H54 (cell line): ENCODE measurements at places on chromosomes 1 and 21.

GRCh38 chr1:41504114-41505035 is 19.9 kb upstream of the EDN2 start:
- peak; percentile 71 for DNase-seq

GRCh38 chr1:204931313-204931712 is 60.7 kb downstream of the NFASC start:
- DNase-seq, result no peak

GRCh38 chr1:145997016-145997717 is 788 bp upstream of the TXNIP start:
- no peak for DNase-seq

DNA sequence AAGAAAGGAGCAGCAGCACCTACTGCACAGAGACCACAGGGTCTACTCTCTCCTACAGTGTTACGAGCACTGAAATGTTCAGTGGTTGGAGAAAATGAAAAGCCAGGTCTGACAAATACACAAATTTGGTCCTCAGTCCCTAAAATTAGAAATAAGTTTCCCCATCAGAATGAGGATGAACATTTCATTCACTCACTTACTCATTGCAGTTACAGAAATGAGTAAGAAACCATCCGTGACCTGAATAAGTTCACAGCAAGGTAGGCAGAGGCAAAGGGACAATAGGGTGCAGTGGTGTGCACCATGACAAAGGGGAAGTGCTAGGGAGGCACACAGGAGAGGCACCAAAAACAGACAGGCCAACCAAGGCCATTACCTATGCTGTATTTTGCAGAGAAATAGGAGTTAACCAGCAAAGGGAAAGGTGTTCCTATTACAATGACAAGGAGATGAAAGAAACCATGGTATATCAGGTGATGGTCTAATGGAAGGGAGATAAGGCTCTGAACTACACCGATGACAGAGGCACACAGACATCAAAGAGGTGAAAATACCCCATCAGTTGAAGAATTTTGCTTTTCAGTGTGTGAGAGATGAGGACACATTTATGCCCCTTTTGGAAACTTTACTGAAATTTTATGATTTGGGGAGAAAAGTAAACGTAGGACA is 29.4 kb downstream of the VAV3 start:
- no peak for DNase-seq

DNA sequence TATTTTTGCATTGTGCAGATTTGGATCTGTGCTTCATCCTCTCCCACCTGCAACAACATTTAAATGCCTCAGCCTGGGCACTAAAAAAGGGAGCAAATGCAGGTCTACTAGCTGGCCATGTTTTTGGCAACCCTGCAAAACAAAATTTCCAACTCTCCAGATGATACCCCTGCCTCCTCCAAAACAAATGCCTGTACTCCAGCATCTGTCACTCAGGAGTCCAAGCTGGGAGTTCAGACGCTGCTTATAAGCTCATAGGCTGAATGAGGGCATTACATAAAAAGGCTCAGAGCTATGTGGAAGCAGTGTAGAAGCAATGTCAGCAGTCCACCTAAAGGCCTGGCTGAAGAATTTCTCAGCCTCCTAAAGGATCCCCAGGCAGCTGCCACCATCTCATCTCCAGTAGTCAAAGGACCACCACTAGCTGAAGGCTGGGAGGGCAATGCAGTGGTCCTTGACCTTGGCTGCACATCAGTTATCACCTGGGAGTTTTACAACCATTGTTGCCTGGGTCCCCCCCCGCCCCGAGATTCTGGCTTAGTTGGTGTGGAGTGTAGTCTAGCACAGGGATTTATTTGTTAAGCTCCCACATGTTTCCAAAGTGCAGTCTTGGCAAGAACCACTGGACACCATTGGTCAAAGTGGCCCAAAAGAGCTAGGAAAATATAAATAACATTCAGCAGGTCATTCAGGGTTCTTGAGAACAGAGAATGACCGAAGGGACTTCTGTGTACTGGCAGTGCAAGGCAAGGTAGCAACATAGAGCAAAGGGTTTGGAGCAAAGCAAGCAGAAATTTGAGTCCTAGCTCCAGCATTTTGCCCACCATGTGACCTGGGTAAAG is 57.2 kb downstream of the ITPKB start:
- DNase-seq, result no peak

DNA sequence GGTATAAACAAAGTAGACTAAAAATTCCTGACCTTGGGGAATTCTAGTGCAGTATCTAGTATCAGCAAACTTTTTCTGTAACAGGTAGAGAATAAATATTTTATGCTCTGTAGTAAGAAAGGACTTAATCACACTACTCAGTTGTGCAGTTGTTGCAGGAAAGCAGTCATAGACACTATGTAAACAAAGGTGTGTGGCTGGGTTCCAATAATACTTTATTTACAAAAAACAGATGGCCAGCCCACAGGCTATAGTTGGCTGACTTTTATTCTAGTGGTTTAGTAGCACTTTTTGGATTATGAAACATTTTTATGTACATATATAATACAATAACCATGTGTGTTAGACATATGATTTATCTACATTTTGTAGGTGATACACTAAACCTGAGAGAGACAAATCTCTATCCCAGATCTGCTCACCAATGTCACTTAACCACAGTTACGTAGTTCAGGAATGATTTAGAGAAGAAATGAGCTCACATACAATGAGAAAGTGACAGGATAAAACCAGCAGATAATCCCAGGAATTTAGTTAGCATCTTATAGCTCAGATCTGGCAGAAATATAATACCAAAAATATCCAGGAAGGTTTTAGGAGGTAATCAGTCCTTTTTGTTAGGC is 56.1 kb downstream of the MIER1 start:
- DNase-seq, result no peak

GRCh38 chr1:232012773-232013386 is 386.3 kb downstream of the DISC1 start:
- DNase-seq, result no peak

- no peak for DNase-seq
Observed at GRCh38 chr1:12184008-12184681, 17.4 kb downstream of the TNFRSF1B start.

- no peak for DNase-seq
Observed at GRCh38 chr1:10973956-10974881, 38.2 kb upstream of the TARDBP start.

GRCh38 chr1:110944806-110945205 is 18.9 kb downstream of the LRIF1 start:
- DNase-seq, result no peak

DNA sequence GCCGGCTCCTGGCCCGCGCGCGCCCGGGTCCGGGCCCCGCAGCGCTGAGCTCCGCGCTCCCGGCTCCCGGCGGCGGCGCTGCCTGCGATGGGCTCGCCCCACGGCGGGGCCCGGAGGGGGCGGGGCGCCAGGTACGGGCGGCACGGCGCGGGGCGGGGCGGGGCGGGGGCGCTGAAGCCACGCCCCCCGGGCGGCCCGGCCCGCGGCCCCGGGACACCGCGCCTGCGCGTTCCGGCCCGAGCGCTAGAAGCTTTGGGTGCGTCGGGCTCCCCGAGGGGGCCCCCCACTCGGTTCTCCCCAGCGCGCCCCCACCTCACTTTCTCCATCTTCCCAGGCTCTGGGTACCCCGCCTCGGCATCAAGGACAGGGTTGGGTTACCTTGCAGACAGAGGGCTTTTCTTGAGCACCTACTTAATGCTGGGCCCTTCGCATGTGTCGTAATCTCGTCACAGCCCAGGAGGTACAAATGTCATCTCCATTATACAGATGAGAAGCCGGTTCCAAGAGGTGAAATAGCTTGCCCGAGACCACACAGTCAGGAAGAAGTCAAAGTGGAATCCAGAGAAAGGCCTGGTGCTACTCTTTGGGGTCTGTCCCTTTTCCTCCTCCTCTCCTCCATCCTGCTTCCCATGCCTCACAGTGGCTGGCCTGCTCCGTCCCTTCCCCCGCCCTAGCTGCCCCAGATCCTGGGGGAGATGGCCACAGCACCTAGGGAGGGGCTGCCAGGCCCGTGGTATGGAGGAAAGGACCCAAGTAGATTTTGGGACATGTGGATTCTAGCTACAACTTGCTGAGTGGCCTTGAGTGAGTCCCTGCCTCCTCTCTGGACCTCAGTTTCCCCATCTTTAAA is 46.5 kb downstream of the RAP1GAP start:
- DNase-seq, result no peak

DNA sequence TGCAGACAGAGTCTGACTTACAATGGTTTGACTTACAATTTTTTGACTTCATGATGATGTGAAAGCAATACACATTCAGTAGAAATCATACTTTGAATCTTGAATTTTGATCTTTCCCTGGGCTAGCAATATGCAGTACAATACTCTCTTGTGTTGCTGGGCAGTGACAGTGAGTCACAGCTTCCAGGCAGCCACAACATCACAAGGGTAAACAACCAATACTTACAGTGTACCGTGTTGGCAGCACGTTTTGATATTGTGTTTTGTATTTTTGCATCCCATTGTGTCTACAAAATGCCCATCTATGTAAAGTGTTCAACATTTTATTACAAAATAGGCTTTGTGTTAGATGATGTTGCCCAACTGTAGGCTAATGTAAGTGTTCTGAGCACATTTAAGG is 150.9 kb downstream of the NTMT2 start:
- no peak for DNase-seq

- no peak for DNase-seq
Observed at GRCh38 chr1:165697491-165697880, 876 bp downstream of the ALDH9A1 start.

- DNase-seq, result peak; percentile 84
Observed at GRCh38 chr21:36927719-36928117, 38.8 kb downstream of the HLCS start.

DNA sequence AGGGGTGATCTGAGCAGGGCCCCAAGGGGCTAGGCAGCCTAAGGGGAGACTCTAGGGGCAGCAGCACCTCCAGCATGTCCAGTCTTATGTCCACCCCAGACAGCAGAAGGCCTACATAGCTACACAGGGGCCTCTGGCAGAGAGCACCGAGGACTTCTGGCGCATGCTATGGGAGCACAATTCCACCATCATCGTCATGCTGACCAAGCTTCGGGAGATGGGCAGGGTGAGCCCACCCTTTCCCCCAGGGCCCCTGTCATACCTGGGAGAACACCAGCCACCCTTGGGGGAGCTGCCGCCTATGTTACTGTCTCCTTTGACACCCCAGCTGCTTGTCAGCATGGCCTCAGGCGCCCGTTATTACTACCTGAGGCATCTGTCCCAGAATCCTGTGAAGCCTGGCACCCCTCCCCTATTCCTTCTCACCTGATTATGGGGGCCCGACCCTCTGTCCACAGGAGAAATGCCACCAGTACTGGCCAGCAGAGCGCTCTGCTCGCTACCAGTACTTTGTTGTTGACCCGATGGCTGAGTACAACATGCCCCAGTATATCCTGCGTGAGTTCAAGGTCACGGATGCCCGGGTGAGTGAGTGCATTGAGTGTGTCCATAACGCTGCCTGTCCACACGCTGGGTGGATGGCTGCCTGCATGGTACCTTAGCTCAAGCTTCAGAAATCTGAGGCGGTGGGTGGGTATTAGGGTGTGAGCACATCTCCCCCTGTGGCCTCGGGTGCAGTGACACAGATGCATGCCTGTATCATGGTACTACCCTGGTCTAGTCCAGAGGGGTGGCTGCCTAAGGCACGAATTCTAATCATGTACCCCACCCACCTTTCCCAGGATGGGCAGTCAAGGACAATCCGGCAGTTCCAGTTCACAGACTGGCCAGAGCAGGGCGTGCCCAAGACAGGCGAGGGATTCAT is 29.7 kb upstream of the KDM4A start:
- DNase-seq, result no peak

GRCh38 chr1:116449578-116449977 is 76.5 kb downstream of the ATP1A1 start:
- DNase-seq, result no peak

DNA sequence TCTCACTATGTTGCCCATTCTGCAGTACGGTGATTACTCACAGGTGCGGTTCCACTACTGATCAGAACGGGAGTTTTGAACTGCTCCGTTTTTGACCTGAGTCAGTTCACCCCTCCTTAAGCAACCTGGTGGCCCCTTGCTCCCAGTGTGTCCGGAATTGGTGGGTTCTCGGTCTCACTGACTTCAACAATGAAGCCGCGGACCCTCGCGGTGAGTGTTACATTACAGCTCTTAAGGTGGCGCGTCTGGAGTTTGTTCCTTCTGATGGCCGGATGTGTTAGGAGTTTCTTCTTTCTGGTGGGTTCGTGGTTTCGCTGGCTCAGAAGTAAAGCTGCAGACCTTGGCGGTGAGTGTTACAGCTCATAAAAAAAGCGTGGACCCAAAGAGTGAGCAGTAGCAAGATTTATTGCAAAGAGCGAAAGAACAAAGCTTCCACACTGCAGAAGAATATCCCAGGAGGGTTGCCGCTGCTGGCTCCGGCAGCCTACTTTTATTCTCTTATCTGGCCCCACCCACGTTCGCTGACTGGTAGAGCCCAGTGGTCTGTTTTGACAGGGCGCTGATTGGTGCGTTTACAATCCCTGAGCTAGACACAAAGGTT is 17.6 kb upstream of the PARP1 start:
- no peak for DNase-seq

GRCh38 chr1:3690282-3691065 is 38.2 kb downstream of the TP73 start:
- no peak for DNase-seq

GRCh38 chr1:201268604-201269151 is 14.6 kb upstream of the PKP1 start:
- DNase-seq, result peak; percentile 69

GRCh38 chr1:39046613-39047210 is 20.6 kb downstream of the NDUFS5 start:
- DNase-seq, result no peak

DNA sequence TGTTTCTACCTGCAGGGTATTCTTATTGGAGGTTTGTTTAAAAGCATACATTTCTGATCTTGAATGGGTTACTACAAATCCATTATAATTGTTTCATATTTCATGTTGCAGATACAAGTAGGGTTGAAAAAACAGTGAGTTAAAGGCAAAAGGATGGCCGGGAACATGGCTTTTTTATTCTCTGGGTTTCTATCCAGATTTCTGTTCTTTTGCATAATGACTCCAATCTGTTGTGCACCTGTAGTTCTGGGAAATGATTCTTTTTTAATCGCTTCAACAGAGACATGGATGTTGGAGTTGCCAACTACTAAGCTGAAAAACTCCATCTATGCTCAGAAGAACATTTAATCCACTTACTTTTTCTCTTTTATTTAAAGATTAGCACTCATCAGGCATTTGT is 2.7 kb upstream of the ADAMTS1 start:
- DNase-seq, result no peak
